ENCODE measurements at places on chromosomes 3 and 15.

- peak; percentile 82 for DNase-seq
These were observed 10.8 kb downstream of the EIF2AK4 start for GRCh38 chr15:39944726-39945125.

GRCh38 chr15:26069231-26069641 lies 206.1 kb upstream of the ATP10A start:
- no peak for DNase-seq

GRCh38 chr3:48397767-48398681 lies 26.0 kb downstream of the FBXW12 start:
- no peak for DNase-seq

DNA sequence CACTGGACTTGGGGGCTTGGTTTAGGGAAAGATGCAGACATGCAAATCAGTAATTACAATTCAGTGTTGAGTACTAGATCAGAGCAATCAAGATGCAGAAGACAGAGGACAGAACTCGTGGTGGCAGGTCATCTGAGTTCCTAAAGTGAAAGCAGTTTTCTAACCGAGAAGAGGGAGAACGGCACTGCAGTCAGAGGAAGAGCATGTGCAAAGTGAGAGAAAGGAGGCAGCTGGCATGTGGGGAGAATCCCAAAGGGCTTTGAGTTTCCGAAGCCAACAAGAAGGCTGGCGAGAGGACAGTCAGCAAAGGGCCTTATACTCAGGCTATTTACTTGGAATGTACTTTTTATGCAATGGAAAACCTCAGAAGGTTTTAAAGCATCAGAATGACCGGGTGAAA lies 87.0 kb downstream of the ANP32A start:
- no peak for DNase-seq

DNA sequence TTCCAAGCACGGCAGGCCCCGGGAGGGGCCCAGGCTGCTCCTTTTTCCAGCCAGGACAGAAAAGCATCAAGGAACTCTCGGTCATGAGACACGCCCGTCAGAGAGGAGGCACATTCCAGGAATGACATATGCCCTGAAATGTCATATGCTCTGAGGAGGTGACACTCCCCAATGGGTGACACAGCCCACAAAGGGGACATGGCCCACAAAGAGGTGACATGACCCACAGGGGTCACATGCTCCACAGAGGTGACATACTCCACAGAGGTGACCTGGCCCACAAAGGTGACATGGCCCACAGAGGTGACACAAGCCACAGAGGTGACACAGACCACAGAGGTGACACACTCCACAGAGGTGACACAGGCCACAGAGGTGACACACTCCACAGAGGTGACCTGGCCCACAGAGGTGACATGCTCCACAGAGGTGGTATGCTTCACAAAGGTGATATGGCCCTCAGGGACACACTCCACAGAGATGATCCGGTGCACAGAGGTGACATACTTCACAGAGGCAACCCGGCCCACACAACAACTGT lies 79.2 kb downstream of the ABHD5 start:
- no peak for DNase-seq

DNA sequence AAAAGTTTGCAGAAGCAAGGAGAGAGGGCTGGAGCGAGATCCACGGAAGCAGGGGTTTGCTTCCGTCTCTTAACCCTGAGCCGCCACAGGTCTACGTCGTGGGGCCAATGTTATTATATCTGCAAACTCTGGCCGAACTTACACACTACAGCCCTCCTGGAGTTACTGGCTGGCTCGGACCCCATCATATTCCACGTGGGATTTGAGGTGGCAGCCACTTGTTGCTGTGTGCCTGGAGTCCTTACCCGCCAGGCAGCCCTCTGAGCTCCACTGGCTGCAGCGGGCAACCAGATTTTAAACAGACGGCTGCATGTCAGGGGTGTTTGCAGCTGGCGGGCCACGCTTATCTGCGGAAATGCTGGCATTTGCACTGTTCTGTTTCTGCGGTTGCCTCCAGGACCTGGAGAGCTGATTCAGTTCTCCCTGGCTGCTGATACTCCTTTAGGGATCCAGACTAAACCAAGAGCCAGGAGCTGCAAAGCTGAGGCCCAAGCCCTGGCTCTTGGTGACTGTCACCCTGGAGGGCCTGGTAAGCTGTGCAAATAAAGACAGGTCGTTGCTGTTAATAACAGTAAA lies 34.7 kb downstream of the TM2D3 start:
- DNase-seq, result no peak

DNA sequence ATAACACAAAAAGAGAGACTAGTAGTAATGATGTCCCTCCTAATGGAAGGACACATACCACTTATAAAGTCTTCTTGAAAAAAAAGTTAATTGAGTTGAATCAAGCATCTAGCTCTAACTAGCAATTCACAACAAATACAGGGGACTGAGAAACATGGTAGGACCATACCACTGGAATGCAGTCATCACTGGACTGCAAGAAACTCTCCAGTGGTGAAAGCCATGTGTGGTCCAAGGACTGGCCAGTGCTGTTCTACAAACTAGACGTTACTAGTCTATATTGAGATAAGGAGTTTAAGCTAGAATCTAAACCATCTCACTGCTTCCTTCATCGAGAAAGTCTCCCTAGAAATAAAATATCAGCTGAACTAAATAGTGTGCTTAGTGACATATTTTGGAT lies 16.7 kb downstream of the FBN1 start:
- no peak for DNase-seq

GRCh38 chr3:54874816-54875556 lies 52.9 kb downstream of the LRTM1 start:
- DNase-seq, result no peak

GRCh38 chr15:57782731-57783130 lies 76.2 kb downstream of the POLR2M start:
- DNase-seq, result no peak

DNA sequence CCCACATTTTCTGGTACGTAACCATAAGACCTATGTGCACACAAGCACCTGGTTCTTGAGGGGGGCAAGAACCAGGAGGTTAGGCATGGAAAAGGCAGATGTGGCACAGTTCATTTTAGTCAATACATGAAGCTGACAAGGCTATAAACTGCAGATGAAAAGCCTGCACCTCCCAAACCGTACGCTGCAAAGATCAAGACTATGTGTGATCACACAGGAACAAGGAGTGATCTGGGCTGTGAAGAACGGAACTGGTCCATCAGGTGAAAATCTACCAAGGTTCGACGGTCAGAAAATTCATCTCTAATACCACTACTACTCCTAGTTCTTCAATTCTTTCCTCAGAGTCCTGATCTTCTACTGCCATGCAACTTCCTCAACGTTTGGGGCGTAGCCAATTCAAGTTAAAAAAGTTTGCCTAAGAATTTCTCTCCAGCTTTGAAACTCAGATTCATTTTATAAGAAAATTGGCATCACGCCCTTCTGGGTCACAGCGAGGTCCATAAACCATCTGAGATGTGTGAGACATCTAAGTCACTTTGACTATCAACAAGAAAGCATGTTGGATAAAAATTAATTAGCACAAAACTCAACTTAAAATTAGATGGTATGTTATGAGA lies 41.9 kb downstream of the PLD1 start:
- no peak for DNase-seq

DNA sequence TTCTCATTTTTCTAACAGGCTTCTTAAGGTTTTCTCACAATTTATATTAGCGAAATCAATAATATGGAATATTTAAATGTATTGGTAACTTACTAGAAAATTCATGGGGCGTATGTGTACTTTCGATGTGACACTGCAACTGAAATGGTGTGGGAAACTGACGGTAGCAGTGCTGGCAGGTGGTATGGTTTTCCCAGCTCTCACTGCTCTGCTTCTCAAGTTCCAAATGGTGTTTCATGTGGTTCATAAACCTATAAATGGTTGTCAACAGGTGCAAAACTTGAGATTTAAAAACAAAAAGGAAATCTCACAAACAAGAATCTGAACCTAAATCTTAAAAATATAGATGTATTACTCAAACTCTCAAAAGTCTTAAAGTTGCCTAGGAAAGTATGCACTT lies 54.7 kb downstream of the ZNF280D start:
- DNase-seq, result no peak

DNA sequence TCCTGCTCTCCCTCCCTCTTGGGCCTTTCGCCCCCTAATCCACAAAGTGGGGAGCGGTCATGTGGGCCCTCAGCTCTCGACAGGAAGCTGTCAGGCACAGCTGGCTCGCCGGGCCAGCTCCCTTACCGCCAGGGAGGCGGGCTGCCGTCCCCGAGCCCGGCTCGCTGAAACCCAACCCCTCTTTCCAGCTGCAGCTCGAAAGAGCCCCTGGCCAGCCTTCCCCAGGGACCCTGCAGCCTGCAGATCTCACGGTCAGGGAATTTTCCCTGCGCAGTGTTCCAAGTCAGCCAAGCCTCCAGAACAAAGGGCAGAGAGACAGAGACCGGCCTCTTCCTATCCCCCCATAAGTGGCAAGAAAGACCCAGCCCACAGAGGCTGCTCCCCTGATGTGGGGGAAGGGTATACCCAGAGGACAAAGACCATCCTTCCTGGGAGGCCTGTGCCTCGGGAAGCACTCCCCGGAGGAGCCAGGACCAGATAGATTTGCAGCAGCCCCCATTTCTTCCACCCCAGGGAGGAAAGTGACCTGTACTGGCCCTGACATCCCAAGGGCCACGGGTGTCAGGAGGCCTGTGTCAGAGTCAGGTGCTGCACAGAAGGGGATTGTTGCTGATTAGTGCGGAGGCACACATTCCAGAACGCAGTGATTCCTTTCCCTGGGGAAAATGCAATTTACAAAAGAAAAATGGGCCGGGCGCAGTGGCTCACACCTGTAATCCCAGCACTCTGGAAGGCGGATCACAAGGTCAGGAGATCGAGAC lies 32.6 kb downstream of the MAGEF1 start:
- peak; percentile 34 for DNase-seq

DNA sequence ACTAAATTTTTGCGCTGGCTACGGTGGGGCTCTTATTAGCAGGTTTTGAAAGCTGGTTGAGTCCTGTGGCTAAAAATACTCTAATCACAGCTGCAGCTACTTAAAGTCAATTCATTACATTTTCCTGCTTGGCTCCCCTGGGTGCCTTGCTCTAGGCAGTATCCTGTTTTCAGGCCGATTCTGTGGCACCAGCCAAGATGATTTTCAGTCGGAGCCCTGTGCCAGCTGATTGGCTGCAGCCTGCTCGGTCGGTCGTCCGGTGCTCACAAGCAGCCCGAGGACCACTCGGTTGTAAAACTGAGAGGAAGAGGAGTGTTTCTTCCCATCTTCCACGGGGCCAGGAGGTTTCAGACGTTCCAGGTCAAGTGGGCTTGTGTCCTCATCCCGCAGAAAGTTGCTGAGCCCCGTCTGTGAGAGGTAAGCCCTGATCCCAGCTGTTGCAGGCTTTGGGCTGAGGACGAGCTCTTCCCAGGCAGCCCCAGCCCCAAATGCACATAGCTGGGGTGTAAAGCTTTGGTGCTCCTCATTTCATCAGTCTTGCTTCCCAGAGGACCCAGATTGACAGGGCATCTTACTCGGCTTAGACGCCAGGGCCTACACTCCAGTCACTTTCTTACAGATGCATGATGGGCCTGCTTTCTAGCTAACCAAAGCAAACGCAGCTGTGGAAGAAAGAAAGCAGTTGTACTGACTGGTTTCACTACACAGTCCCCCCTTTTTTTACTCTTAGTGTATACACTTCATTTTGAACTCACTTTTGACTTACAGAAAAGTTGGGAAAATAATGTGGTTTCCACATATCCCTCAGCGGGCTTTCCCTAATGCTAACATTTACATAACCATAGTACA lies 15.9 kb downstream of the LYSMD4 start:
- no peak for DNase-seq

- peak; percentile 84 for DNase-seq
These were observed 815 bp downstream of the ULK4 start for GRCh38 chr3:41960826-41961750.
